Stimulated activated CD8-positive, alpha-beta memory T cell treated with anti-CD3 and anti-CD28 coated beads, Interleukin-2, amount 100 ng/mL, for 1 hour (primary cell): ENCODE measurements at places on chromosomes 2 and 18.

GRCh38 chr18:33844232-33844631, 266.2 kb downstream of the ASXL3 start:
- no peak for DNase-seq

DNA sequence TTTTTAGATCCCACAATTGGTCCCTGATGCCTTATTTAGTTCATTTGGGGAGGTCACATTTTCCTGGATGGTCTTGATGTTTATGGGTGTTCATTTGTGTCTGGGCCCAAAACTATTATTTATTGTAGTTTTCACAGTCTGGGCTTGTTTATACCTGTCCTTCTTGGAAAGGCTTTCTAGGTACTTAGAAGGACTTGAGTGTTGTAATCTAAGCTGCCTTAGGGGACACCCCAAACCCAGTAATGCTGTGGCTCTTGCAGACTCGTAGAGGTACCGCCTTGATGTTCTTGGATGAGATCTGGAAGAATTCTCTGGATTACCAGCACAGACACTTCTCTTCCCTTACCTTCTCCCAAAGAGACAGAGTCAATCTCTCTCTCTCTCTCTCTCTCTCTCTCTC, 25.0 kb upstream of the ITSN2 start:
- no peak for DNase-seq

GRCh38 chr2:221455214-221455613, 116.9 kb downstream of the EPHA4 start:
- no peak for DNase-seq

GRCh38 chr2:205715831-205716525, 33.7 kb downstream of the NRP2 start:
- no peak for DNase-seq

- DNase-seq: no peak
Observed at GRCh38 chr18:34965566-34965965, 75.6 kb upstream of the MAPRE2 start.

DNA sequence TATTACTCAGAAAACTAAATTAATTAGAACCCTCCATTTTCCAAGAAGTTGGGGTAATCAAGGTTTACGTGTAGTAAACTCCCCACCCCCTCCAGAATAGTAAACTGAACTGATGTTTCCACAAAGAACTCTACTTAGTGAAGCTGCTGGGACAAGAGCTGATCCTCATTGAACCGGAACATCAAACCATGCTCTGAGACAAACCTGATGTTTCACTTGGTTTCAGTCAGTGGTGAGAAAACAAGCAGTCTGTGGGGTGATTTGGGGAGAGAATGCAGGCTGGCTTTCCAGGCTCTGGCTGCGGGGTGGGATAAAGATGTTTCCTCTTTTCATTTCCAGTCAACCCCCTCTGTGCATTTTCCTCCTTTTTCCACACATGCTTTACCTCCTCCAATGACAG, 38.2 kb downstream of the CELF4 start:
- no peak for DNase-seq

- DNase-seq: no peak
Observed at GRCh38 chr2:86019121-86019520, 86.6 kb downstream of the POLR1A start.

- no peak for DNase-seq
Observed at GRCh38 chr2:39481611-39482010, 44.5 kb upstream of the MAP4K3 start.

GRCh38 chr2:71006323-71006722, 11.7 kb upstream of the TEX261 start:
- no peak for DNase-seq

DNA sequence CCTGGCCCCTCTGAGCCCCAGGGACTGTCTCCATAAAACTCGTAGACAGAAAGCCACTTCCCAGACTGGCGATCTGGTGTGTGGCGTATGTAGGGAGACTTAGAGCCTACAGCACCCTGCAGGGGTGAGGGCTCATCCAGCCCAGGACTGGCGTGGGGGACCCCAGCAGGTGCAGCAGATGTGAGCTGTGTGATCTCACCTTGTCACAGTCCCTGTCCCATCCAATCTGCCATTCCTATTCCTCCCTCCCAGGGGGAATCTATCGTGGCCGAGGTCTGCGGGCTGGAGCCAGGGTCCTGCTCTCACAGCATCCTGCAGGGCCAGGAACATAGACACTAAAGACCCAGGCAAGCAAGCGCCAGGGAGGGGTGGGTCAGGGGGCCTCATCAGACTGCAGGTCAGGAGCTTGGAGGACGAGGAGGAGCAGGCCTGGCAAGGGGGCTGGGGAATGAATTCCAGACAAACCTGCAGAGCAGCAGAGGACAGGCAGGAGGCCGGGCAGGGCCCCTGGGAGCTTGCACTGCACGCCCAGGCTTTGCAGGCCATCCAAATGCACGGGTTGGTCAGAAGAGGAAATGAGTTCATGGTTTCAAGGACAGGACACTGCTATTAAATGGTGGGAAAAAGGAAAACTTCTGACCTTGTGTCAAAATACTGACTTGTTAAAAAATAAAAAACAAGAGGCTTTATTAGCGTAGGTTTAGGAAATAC, 32.5 kb downstream of the HS6ST1 start:
- DNase-seq: no peak

DNA sequence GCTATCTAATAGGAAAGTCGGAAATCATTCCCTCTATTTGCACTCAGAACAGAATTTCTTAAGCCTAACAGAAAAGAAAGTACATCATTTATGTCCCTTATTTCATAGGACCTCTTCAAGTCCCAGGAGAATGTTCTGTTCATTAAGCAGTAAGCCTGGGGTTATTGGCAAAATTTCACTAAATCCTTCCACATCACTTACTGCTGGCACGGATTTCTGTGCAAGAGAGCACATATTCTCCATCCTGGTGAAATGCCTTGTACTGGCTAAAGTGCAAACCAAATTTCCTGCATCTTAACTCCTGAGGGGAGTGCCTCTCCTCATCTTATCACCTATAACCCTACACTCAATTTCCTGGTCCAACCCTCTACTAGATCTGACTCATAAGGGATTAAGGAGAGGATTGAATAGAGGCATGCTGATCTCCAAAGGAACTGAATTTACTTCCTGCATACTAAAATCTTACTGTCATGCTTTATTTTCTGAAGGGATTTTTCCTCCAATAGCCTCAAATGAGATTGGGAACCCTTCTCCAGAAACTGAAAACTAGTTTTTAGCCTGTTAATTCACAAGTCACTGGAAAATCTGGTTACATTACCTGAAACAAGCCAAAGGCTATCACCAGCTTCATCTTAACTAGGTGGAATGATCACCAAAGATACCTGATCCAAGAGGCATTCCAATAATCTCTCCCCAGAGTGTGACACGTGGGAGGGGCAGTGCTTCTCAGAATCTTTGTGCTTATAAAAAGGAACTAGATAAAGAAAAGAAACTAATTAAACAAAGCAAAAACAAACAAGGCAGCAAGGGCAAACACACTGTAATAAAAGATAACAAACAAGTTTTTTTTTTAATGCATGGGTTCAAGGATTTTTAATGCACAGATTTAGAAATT, 311.1 kb downstream of the NR4A2 start:
- no peak for DNase-seq

- DNase-seq: no peak
Observed at GRCh38 chr2:29075894-29076705, 1.8 kb upstream of the PCARE start.

DNA sequence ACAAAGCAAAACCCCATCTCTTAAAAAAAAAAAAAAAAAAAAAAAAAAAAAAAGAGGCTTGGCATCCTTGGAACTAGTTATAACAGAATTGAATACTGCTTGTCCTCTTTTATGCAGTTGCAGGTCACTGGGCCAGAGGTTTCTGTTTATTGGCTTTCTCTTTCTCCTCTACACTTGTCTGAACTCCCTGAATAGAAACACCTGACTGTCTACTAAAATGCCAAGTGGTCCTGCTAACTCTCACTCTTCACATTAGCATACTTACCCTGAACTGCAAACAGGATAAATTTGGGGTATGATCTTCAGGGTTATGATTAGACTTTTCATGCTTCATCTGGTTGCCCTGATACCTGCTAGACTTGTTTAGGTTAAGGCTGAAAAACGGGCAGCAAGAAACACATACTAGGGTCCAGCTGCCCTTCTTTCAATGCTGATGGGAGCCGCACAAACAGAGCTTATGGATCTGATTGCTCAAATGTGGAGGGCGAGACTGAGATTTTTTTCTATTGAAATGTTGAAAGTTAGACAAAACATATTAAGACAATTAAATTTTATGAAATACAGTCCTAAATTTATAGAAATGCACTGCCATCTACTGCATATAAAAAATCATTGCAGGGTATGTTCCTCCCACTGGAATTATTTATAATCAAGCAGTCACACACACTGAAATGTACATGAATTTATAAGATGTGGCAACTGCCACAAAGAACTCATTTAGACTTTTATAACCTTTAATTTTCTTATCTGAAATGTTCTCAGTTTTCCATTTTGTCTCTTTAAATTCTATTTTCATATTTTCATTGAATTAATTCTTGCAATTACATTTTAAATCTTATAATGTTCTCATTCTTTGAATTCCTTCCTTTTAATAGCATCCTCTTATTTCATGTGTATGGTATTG, 40.8 kb downstream of the GTF3C3 start:
- no peak for DNase-seq

GRCh38 chr2:239267288-239267951, 133.4 kb downstream of the HDAC4 start:
- DNase-seq: peak; percentile 87

- DNase-seq: no peak
Observed at GRCh38 chr2:20560891-20561636, 89.8 kb downstream of the HS1BP3 start.

GRCh38 chr18:30970196-30970816, 72.2 kb downstream of the DSC3 start:
- no peak for DNase-seq
